ENCODE measurements at places on chromosomes 12 and 14. TPM values are rescaled to one million over a fixed set of nuclear protein-coding genes. Genes with fewer than 3 reads are reported as not detected.

Gene MTHFD1
- total RNA-seq, result 30.9 TPM

Gene BATF
- not detected for total RNA-seq

Gene COQ6
- 16.4 TPM for total RNA-seq

Gene NDRG2
- total RNA-seq, result not detected

Gene PTGDR
- total RNA-seq, result 0.32 TPM

Gene SLC5A8
- not detected for total RNA-seq

Gene KRT1
- not detected for total RNA-seq

Gene ZNF219
- 1.7 TPM for total RNA-seq

Gene SLC25A29
- total RNA-seq, result 8.6 TPM

Gene CCDC197
- total RNA-seq, result not detected

Gene VASH1
- total RNA-seq, result 3.9 TPM

Gene NPFF
- total RNA-seq, result not detected

Gene POC1B
- 13.5 TPM for total RNA-seq

Gene PLCZ1
- not detected for total RNA-seq

Gene PIANP
- total RNA-seq, result not detected

Gene CHD8
- 59.3 TPM for total RNA-seq

Gene SLC38A4
- 11.0 TPM for total RNA-seq

Gene RNU4-1
- total RNA-seq, result under 0.01 TPM

Gene GNB3
- total RNA-seq, result 3.9 TPM

Gene BHLHE41
- total RNA-seq, result 6.8 TPM

Gene CPNE6
- not detected for total RNA-seq

Gene MIA2
- 14.5 TPM for total RNA-seq

Gene MLH3
- total RNA-seq, result 21.6 TPM

Gene KRT72
- total RNA-seq, result not detected
